ENCODE measurements at places on chromosomes 5 and 9. TPM values are rescaled to one million over a fixed set of nuclear protein-coding genes. Genes with fewer than 3 reads are reported as not detected.

DNA sequence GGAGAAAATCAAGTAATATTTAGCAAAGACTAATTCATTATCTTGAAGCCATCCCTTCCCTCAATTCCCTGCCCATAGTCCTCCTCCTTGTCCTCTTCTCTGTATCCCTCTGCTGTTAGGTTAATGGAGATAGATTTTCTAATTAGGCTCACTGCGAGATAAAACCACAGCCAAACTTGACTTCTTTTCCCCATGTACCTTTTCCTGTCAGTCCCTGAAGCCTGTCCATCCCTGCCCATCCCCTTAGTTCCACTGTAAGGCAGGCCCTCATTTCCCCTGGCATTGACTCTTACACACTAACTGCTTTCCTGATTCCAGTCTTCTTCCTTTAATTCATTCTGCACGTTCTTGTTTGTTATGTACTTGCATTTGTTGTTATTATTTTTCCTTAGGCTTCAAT is 1.2 kb downstream of the TLR4 start:
- H3K4me3 ChIP-seq, result no peak overlapping the region
- H3K27ac ChIP-seq, result no peak overlapping the region
- H3K4me1 ChIP-seq, result no peaks in the 10 kb centered on the region
- H3K27me3 ChIP-seq, result no peaks in the 10 kb centered on the region

DNA sequence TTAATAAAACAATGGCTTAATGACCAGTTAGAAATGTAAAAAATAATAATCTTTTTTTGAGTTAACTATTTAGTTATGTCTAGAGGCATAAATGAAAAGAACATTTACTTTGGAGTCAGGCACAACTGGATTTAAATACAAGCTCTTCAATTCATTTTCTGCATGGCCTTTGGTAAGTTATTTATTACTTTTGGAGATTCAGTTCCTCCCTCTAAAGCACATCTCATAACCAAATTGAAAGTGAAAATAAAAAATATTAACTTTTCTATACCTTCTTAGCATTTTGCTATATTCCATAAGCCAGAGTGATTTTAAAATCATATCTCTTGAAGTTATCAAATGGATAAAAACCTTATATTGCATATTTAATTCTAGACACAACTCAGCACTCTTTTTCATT is 434.9 kb upstream of the SMARCA2 start:
- no peaks in the 10 kb centered on the region for H3K4me1 ChIP-seq
- no peak overlapping the region for H3K27ac ChIP-seq
- no peak overlapping the region for H3K4me3 ChIP-seq
- H3K36me3 ChIP-seq, result no peaks in the 10 kb centered on the region
- no peak for DNase-seq
- no peaks in the 10 kb centered on the region for H3K27me3 ChIP-seq

DNA sequence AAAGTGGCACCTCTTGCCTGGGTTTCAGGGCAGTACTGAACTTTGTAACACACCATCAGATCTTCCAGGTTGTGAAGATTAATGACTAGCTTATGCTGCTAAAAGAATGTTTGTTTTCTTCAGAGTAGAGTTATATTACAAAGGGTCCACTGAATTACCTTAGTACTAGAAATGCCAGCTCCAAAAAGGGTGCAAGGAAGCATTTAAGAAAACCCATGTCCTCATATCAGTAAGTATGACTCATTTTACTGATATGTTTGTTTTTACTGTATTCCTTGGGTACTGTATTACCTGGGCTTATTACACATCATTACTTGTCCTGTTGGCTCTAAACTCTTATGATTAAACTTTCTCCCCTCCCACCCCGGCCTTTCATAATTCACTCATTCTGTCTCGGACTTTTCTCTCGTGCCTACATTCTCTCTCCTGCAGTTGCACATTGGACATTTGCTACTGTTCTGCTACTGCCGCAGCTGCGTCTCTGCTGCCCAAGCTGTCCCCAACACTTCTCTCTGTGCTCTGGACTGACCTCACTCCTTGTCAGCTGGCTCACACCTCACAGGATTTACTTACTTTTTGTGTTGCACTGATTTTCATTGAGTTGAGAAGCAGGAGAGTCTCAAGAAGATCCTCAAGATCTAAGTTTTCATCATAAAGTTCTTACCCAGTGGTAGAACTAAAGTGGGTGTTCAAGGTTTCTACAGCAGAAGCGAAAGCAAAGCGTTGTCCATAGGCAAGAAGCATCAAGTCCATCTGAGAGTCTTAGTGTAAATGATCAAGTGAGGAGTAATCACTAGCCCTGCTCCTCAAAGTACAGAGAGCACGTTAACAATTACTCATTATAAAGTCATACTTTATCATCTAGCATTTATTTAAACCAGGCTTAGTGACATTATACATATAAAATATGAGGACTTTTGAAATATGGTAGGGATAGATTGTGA is 53.2 kb upstream of the C9orf72 start:
- H3K27me3 ChIP-seq, result no peaks in the 10 kb centered on the region
- peaks cover 35% of the 10 kb centered on the region for H3K4me1 ChIP-seq
- H3K4me3 ChIP-seq, result no peak overlapping the region
- no peaks in the 10 kb centered on the region for H3K36me3 ChIP-seq

DNA sequence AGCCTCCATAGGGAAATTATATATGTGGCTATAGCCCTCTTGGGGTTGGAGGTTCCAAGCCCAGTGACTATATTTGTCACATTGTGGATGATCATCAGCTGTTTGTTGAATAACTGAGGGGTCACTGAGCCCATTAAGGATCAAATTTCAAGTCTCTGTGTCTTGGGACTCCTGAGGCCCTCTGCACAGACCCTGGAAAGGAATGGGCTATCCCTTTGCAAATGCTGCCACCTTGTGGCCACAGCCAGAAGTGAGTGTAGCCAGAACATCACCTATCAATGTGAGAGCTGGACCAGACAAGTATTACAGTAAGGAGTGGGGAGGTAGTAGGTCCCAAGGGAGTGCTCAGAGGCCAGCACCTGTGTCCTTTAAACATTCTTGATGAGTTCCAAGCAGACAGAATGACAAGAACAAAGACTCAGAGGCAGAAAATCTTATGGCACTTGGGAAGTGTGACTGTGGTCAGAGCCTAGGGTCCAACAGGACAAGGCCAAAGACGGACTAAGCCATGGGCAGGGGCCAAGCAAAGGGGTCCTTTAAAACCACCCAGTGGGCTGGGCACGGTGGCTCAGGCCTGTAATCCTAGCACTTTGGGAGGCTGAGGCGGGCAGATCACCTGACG is 8.2 kb downstream of the RPP25L start:
- no peaks in the 10 kb centered on the region for H3K36me3 ChIP-seq
- H3K4me3 ChIP-seq, result no peak overlapping the region
- no peaks in the 10 kb centered on the region for H3K27me3 ChIP-seq
- H3K27ac ChIP-seq, result no peak overlapping the region
- H3K4me1 ChIP-seq, result no peaks in the 10 kb centered on the region

DNA sequence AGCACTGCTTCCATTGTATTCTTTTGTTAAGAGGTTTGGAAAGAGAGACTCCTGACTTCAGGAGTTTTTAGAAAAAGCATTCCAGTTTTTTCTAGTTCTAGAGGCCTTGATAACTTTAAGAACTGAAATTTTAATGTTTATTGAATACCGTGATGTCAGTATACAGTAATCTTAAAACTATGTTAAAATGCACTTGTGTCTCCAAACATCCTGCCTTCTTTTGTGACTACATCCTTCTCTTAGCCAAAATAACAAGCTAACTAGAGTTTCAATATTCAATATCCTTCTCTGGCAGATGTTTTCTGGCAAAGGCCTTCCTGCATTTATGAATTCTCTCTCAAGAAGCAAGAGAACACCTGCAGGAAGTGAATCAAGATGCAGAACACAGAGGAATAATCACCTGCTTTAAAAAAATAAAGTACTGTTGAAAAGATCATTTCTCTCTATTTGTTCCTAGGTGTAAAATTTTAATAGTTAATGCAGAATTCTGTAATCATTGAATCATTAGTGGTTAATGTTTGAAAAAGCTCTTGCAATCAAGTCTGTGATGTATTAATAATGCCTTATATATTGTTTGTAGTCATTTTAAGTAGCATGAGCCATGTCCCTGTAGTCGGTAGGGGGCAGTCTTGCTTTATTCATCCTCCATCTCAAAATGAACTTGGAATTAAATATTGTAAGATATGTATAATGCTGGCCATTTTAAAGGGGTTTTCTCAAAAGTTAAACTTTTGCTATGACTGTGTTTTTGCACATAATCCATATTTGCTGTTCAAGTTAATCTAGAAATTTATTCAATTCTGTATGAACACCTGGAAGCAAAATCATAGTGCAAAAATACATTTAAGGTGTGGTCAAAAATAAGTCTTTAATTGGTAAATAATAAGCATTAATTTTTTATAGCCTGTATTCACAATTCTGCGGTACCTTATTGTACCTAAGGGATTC is 43.1 kb downstream of the NDFIP1 start:
- no peak overlapping the region for H3K27ac ChIP-seq
- H3K36me3 ChIP-seq, result peaks cover 7% of the 10 kb centered on the region
- DNase-seq, result peak; percentile 58
- H3K4me1 ChIP-seq, result no peaks in the 10 kb centered on the region
- no peaks in the 10 kb centered on the region for H3K27me3 ChIP-seq

The OTP gene
- total RNA-seq, result not detected

The FAM200C gene
- 4.6 TPM for total RNA-seq

The NR2F1 gene
- total RNA-seq, result 16.9 TPM

DNA sequence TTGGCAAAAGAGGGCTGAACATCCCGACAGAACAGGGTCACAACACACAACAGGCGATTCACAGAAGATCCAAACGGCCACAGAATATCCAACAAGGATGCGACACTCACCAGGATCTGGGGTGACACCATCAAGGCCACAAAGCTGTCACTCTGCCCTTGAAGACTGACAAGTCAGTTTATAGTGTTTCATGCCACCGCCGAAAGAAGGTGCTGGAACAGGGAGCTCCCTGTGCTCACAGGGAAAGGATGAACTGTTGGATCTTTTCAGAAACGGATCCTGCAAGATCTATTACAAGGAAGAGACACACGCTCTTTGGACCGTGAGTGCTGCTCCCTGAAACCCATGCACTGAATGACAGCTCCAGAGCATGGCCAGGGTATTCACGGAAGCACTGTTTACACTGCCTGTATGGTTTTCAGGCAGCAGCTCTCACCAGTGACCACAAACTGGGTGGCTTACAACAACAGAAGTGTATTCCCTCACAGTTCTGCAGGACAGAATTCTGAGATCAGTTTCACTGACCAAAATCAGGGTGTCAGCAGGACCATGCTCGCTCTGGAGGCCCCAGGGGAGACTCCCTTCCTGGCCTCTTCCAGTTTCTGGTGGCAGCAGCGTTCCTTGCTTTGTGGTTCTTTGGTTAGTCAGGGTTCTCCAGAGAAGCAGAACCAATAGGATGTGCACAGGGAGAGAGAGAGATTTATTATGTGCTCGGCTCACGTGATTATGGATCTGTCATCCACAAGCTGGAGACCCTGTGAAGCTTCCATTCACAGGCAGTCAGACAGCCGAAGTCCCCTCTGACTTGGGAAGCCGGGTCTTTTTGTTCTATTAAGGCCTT is 52.8 kb downstream of the SEMA4D start:
- no peak for DNase-seq
- no peaks in the 10 kb centered on the region for H3K27me3 ChIP-seq
- H3K4me3 ChIP-seq, result no peak overlapping the region
- no peaks in the 10 kb centered on the region for H3K4me1 ChIP-seq
- no peak overlapping the region for H3K27ac ChIP-seq

The TSSK1B gene
- total RNA-seq, result not detected

DNA sequence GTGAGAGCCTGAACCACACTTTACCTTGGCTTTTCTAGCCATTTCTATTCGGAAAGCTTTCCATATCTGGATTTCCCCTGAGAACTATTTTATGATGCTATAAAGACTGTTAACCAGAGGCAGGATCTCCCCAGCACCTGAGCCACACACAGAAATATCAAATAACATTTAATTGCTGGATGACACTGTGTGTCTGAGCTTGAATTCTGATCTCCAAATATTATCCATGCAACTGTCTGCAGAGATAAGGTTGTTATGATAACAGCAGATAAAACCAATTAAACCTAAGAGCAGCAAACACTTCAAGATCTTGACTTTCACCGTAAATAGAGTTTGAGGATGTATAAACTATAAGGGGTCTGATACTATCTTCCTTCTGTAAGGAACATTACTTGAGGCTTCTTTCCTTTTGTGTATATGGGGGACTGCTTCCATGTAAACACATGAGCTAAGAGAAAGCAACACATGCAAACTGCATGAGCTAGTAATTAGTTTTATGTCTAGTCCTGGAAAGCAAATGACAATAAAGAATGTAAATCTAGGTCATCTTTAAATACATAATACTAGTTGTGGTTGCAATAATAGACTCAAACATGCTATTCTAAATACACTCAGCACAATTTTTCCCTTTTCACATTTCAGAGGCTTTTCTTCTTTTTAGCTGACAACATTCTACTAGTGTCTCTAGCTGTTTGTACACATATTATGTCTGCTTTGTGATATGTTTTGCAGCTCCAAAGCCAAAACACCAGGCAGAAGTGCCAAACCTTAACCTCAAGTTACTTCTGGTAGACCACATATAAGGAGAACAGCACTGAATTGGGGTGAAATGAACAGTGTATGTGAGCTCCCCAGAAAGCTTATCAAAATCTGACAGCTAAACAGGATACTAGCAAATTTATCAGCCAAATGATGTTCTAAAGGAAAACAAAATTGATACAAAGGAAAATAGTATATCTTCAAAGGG is 136.5 kb downstream of the EFNA5 start:
- H3K36me3 ChIP-seq, result no peaks in the 10 kb centered on the region
- no peak overlapping the region for H3K27ac ChIP-seq
- H3K27me3 ChIP-seq, result no peaks in the 10 kb centered on the region
- DNase-seq, result no peak
- H3K4me1 ChIP-seq, result no peaks in the 10 kb centered on the region
- no peak overlapping the region for H3K4me3 ChIP-seq

GRCh38 chr5:79582186-79582585 is 30.1 kb upstream of the TENT2 start:
- no peaks in the 10 kb centered on the region for H3K4me1 ChIP-seq
- no peak overlapping the region for H3K27ac ChIP-seq

DNA sequence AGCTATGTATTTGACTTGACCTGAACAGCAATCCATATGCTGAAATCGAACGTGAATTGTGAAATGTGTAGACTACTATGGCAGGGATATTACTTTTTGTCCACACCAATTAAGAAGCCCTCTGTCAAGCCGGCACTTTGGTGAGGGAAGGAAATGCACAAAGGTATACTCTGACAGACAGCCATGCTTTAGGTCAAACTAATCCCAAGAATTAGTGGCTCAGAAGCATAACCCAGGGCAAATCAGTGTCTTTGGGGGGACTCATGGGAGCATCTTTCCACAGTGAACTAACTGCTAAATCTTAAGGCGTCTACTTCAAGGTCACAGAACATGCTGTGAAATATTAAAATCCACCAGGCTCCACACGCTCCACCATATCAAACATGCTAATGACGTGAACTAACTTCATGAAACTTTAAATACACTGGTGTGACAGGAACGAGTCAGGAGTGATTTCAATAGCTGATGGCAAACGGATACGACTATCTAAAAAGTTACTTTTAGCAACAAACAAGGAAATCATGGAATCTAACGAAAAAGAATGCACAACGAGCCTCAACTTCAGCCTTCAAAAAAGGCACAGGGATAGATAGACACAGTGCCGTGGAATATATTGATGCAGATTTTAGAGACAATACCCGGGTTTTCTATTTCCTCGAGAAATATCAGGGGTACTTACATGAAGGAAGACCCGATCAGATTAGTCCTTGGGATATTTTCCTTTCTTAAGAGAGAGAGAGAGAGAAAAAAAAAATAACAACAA is 527 bp downstream of the MEF2C start:
- H3K4me3 ChIP-seq, result peak overlapping the region; percentile 35
- H3K27ac ChIP-seq, result peak overlapping the region; percentile 61
- H3K4me1 ChIP-seq, result peaks cover 4% of the 10 kb centered on the region
- no peaks in the 10 kb centered on the region for H3K36me3 ChIP-seq
